ENCODE measurements at places on chromosomes 2 and 18.

GRCh38 chr2:191166111-191166755 lies 15.4 kb upstream of the STAT4 start:
- DNase-seq, result no peak

GRCh38 chr2:23465936-23466335 lies 81.0 kb downstream of the KLHL29 start:
- DNase-seq, result no peak

DNA sequence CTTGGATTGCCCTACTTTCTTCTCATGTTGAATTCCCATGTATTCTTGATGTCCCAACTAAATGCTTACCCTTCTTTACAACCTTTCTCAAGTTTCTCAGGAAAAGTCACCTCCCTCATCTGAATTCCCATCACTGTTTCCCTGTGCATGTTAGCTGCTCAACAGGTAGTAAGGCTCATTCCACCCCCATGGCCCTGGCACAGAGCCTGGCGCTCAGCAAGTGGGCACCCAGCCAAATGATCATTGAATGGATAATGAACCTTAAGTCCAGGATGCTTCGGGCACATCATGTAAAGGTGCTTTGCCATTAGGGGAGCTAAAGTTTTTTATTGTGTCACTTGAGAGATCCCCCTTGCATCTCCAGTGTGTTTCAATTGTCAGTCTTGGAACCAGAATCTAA lies 124.0 kb downstream of the PKP4 start:
- no peak for DNase-seq

GRCh38 chr2:26900831-26901321 lies 52.9 kb downstream of the DPYSL5 start:
- DNase-seq, result peak; percentile 31

GRCh38 chr2:121697108-121697631 lies 39.5 kb downstream of the NIFK start:
- DNase-seq, result no peak

DNA sequence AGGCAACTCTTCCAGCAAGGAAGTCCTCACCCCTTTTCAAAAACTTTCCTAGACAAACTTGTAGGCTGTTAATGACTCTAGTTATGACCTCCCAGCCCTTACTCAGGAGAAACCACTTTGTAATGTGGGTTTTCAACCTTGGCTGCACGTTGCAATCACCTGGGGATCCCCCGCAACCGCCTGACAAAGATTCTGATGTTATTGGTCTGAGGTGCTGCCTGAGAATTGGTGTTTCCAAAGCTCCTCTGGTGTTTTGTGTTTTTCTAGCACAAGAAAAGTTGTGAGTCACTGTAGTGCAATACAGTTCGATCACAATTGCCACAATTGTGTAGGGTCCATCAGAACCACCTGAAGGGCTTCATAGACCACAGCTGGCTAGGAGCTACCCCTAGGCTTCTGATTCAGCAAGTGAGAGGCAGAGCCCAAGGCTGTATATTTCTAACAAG lies 121.6 kb downstream of the SP100 start:
- no peak for DNase-seq

GRCh38 chr2:184767059-184767458 lies 168.7 kb downstream of the ZNF804A start:
- no peak for DNase-seq

GRCh38 chr2:179049203-179049545 lies 763 bp downstream of the CCDC141 start:
- no peak for DNase-seq

- DNase-seq, result no peak
Measured at GRCh38 chr2:105442056-105442455, 43.2 kb upstream of the FHL2 start.

DNA sequence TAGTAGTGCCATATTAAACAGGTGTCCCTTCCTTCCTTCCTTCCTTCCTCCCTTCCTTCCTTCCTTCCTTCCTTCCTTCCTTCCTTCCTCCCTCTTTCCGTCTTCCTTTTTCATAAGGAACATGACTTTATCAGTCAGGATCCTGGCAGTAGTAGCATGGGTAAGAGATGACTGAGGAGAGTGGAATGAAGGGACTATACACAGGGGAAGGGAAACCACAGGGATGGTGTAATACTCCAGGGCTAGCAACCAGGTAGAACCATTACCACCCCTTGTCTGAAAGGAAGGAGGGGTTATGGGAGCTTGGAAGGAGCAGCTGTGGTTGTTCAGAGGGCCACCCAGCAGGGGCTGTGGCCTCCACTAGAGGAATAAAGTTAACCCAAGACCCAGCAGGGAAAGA lies 23.2 kb upstream of the KDM3A start:
- DNase-seq, result no peak

Measured in NCI-H524 treated with DMSO at 0.1 percent for 48 hours (cell line).